ENCODE measurements at places on chromosomes 11 and 22.

- no peak for DNase-seq
Observed at GRCh38 chr11:31419138-31419537, 49.5 kb downstream of the DNAJC24 start.

GRCh38 chr11:13318498-13319295 lies 41.1 kb downstream of the BMAL1 start:
- no peak for DNase-seq

DNA sequence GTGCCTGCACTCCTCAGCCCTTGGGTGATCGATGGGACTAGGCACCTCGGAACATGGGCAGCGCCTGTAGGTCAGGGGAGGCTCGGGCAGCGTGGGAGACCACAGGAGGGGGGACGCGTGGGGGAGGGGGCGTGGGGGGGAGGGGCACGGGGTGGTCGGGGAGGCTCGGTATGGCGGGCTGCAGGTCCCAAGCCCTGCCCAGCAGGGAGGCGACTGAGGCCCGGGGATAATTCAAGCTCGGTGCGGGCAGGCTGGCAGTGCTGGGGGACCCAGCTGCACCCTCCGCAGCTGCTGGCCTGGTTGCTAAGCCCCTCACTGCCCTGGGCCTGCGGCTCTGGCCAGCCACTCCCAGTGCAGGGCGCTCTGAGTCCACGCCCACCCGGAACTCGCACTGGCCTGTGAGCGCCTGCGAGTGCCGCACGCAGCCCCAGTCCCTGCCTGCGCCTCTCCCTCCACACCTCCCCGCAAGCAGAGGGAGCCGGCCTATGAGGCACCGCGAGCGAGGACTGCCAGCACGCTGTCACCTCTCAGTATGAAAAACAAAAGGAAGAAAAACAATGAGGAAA lies 1698.3 kb upstream of the RAG2 start:
- no peak for DNase-seq

GRCh38 chr11:77347948-77348347 lies 46.5 kb upstream of the GDPD4 start:
- DNase-seq: no peak

- no peak for DNase-seq
Observed at GRCh38 chr22:32632512-32633315, 158.1 kb downstream of the FBXO7 start.

DNA sequence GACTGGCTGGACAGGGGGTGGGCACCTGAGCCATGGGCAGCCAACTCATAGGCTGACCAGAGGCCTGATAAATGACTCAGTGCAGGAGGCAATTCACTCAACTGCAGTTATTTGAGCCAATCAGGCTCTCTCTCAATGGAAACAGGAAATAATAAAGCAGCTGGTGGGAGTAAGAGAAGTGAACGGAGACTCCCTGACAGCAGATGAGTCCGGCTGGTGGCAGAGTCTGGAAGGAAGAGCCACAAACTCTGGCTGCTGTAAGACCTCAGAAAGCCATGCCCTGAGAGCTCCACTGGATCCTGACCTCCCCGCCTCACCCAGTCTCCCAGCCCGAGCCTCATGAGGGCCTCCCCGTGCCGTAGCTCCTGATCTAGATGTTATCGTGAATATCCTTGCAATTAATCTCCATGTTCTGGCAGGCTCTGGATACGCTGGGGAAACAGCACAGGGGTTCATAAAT lies 69.8 kb downstream of the TRIM29 start:
- DNase-seq: no peak

DNA sequence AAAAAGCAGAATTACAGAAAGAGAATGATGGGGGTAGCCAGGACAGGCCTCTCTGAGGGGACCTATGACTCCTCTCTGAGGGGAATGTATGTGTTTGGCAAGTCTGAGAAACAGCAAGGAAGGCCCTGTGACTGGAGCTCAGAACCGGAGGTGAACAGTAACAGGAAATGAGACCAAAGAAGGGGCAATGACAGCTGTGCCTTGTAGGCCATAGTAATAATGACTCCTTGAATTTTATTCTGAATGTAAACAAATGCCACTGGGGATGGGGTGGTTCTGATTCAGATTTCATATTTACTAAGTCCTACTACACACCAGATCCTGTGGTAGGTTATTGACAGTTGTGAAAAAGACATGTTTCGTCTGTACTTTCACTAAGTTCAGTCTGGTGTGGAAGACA lies 52.8 kb upstream of the APOA1 start:
- DNase-seq: no peak

DNA sequence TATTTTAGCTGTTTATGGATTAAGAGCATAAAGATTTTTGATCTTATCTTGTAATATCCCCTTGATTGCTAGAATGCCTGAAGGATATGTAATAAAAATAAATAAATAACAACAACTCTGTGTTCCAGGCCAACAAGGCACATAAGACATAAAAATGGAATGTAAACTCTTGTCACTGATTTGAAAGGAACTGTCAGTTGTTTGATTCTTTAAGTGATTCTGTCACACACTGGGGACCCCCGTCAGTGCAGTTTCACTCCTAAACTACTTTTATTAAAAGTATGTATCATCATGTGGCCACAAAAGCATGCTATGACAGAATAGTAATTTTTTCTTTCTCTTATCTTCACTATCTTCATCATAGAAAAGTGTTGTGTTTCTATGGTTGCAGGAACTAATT lies 572.4 kb downstream of the CNTN5 start:
- DNase-seq: no peak

DNA sequence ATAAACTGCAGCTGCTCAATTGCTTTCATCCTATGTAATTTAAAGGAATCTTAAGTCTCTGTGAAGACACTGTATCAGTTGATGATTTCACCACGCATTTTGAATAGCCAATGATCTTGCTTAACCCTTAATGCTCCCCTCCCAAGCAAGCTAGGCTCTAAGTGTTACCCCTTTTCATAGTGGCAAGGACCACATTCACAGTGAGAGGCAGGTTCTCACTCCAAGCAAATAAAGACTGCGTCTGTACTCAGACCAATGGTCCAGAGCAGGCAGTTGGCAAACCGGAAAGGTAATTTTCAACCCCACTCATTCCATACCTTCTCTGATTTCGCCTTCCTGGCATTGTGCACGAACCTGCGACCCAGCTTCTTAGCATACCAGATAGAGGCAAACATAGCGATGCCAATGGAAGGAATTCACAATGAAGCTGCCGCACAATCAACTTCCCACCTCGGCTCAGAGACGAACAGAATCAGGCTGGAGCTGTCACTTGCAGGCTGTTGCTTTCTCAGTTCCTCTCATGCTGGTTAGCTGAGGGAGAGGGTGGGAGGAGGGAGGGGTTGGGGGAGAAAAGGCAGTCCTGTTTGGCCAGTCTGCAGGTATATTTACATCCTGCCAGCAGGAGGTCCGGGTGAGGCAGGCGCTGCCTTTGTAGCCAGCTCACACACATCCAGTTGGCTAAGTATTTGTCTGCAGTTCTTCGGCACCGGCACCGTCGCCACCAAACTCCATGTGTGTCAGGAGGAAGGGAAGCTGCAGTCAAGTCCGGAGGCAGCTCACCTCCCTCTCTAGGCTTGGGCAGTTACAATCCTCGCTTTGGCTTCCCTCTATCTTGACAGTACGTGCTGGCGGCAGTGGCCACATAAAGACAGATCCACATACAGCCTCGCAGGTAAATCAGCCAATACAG lies 1151.2 kb upstream of the CCDC90B start:
- DNase-seq: no peak

DNA sequence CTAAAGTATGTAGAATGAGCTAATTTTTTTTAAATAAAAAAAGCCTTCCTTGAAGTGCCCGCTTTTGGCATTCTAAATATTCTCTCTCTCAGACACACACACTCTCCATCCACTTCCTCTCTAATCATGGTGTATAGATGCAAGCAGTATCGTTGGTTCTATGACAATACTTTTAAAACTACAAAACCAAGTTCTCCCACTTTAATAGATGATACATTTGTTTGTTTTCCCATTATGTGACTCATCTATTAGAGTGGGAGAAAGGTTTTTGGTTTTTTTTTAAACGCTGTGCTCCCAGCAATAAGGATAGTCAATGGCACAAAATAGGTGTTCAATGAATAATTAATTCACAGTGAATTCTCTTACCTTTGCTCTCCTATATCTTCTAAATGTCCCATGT lies 44.6 kb downstream of the FZD4 start:
- DNase-seq: no peak

DNA sequence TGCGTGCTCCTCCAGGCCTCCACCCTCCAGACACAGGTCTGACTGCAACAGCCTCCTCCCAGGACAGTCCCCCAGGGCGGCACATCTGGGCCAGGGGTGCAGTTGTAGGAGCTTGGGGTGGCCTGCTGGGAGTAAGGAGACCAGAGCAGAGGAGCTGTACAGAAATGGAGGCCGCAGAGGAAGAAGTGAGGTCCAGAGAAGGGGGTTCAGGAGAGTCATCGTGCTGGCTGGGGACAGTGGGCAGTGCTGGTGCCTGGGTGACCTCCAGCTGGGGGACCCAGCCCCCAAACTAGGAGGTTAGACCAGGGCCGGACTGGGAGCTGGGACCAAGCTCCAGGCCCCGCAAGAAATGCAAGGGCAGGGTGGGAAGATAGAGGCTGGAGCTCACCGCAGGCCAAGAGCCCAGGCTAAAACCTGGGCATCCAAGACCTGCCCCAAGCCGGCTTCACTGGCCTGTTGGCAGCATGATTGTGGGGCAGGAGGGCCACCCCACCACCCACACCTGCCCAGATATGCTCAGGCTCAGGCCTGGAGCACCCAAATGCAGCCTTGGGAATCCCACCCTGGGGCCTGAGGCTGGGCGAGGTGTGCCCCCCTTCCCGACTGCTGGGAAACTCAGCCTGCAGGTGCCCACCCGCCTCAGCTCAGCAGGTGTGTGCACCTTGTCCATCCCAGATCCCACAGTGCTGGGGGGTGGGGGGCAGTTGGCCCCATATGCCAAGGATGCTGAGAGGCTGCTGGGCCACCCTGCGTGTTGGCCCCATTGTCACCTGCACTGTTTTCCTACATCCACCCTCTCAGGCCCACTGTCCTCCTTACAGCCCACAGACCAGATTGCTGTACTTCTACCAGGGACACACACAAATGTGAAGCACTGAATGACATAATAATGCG lies 96.9 kb downstream of the MORC2 start:
- DNase-seq: no peak

- no peak for DNase-seq
Observed at GRCh38 chr22:27992294-27993165, 73.5 kb upstream of the PITPNB start.

- DNase-seq: no peak
Observed at GRCh38 chr11:82546661-82547557, 186.8 kb downstream of the FAM181B start.

- no peak for DNase-seq
Observed at GRCh38 chr22:27474711-27475547, 326.6 kb downstream of the MN1 start.

GRCh38 chr11:60316317-60316716 lies 10.7 kb upstream of the MS4A6E start:
- DNase-seq: no peak

- no peak for DNase-seq
Observed at GRCh38 chr22:21451545-21452520, 15.4 kb upstream of the TMEM191C start.

DNA sequence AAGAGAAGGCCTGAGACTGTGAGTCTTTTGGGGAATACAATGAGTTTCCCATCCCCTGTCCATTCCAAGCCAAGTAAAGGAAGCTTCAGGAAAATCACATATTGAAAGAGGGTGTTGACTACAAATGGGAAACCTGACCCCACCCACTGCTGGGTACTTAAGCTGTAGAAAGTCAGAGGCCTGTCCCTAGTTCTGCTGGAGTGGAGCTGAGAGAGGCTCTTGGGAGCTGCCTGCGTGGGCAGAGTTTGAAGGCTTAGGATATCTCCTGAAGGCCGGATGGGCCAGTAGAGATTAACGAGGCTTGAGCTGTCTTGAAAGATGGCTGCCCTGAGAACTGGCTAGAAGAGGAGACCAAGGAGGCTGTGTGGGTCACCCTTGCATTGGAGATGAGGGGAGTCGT lies 176.2 kb upstream of the NECTIN1 start:
- no peak for DNase-seq

- peak; percentile 6 for DNase-seq
Observed at GRCh38 chr11:5809122-5809519, 397 bp downstream of the OR52N2 start.

DNA sequence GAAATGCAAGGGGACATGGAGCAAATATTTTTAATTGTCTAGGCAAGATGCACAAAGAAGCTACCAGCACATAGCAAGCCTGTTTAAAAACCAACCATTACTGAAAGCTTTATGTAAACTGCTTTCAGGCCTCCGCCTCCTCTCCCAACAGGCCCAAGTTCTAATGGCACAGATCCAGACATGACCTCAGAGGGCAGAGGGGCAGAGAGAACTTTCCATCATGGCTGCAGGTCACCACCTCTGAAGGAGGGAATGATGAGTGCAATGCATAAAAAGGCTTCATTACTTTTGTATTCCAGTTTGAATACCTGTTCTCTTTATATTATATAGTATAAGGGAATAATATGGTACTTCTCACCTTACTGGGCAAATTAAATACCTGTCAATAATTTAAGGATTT lies 15.2 kb downstream of the DDX17 start:
- DNase-seq: no peak

GRCh38 chr11:75474240-75474639 lies 41.2 kb upstream of the KLHL35 start:
- no peak for DNase-seq

GRCh38 chr22:38218661-38219622 lies 17.1 kb downstream of the MAFF start:
- DNase-seq: no peak

DNA sequence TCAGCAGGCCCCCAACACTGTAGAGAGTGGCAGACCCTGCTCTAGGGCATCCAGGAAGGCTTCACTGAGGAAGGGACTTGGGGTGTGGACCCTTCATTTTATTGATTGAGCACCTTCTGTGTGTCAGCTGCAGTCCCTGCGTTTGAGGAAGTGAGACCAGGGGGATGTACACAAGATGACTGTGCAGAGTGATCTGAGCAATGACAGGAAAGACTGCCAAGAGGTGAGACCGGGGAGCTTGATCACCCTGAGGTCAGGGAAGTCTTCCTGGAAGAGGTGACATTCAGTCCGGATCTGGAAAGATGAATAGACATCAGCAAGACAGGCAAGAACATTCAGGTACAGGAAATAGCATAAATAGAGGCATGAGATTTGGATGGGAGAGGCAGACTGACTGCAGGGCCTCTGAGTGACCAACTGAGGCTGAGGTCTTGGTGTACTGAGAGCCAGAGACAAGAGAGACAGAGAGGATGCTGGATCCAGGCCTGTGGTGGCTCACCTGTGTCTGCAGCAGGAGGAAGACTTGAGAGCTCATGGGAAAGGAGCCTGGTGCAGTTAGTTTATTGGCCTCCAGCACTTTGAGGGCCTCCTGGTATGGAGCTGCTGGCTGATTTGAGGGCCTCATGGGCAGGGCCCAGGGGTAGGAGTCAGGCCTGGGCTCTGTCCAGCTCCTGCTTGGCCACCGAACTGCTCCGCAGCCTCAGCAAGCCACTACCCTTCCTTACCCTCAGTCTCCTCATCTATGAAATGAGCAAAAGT lies 5.2 kb downstream of the DGAT2 start:
- peak; percentile 43 for DNase-seq

DNA sequence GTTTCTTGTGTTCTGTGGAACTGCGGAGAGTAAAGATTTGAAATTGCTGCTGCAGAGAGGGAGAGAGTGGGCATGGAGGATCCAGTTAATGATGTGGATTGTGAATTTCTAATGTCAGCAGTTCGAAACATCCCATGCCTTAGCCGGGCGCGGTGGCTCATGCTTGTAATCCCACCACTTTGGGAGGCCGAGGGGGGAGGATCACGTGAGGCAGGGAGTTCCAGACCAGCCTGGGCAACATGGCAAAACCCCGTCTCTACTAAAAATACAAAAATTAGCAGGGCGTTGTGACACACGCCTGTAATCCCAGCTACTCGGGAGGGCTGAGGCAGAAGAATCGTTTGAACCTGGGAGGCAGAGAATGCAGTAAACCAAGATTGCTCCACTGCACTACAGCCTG lies 1.1 kb upstream of the CAVIN3 start:
- no peak for DNase-seq

All from activated naive CD4-positive, alpha-beta T cell treated with anti-CD3 and anti-CD28 coated beads, Interleukin-2, amount 50 U/mL, for 72 hours (primary cell).